Stimulated activated CD4-positive, alpha-beta T cell treated with anti-CD3 and anti-CD28 coated beads, Interleukin-2, amount 100 ng/mL, for 4 hours (primary cell): ENCODE measurements at places on chromosomes 16 and 17.

GRCh38 chr17:596287-596686 lies 118.4 kb downstream of the VPS53 start:
- DNase-seq, result no peak

DNA sequence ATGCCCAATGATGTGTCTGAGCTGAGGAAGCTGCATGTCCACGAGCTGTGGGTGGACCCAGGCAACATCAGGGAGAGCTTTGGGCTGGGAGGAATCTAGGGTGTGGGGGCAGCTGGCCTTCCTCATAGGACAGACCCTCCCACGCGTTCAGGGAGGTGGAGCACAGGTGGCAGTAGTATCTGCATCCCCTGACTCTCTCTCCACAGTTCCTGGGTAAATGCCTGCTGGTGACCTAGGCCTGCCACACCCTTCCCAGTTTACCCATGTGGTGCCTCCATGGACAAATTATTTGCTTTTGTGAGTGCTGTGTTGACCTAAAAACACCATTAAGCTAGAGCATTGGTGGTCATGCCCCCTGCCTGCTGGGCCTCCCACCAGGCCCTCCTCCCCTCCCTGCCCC lies 3.2 kb downstream of the HBM start:
- DNase-seq, result no peak

DNA sequence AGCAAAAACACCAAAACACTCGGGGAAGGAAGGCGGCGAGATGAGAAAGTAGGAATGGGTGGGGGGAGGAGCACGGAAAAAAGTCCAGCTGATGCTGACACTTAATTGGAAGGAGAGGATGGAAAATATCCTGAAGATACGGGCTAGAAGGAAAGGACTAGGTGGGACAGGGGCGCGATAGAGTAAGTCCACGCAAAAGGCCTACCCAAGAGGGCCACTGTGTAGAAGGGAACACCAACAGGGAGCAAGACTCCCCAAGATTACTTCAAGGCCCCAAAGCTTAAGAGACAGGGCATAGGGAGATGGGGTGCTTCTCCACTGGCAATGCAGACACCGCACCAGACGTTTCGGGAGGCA lies 736 bp downstream of the APPBP2 start:
- no peak for DNase-seq

DNA sequence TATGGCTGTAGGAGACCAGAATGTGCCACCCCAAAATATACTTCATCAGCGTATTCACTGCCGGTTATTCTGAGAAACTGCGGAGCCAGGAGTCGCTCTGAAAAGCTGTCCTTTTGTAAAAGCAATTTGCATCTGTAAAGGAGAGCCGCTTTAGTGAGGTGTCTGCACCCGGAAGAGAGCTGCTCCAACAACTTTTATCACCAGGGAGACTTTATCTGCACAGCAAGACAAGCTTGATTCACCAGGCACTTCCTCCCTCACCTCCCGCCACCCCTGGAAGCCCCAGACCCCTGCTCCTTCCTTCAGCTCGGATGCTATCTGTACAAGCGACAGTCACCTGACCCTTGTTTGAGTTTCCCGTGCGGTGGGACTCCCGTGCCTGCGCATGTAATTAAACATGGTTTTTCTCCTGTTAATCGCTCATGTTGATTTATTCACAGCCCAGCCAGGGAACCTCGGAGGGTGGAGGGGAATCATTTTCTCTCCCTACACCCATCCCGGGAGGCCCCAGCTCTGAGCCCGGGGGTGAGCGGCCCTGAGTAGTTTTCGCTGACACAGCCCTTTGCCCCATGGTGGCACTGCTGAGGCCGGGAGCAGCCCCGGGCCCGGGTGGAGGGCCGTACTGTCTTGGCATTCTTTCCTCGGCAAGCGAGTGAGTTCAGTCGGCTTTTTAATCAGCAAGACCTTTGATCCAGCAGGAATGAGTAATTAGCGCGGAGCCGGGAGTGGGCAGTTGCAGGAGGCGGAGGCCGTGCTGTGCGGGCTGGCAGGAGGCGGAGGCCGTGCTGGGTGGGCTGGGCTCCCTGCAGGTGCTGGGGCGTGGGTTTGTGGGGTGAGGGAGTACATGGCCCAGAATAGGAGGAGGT lies 222.7 kb upstream of the CIBAR2 start:
- DNase-seq, result no peak

DNA sequence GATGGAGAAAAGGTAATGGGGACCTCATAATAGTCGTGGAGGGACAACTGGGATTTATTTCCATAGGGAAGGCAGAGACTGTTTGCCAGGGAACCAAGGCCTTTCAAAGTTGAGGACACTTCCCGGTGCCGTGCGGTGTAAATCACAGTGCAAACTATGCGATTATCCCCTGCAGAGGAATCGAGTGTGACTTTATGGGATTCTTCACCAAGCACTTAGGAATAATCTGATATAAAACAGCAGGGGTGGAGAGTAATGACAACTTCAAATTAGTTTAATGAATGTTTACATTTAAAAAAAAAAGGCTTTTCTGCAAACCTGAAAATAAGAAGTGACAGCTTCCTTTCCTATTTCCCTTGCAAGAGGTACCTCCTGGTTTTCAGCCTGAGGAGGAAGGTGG lies 538.2 kb downstream of the MAF start:
- DNase-seq, result no peak

- no peak for DNase-seq
Measured at GRCh38 chr17:78853926-78854394, 13.3 kb upstream of the USP36 start.

- DNase-seq, result no peak
Measured at GRCh38 chr16:81530814-81531213, 86.2 kb downstream of the CMIP start.

DNA sequence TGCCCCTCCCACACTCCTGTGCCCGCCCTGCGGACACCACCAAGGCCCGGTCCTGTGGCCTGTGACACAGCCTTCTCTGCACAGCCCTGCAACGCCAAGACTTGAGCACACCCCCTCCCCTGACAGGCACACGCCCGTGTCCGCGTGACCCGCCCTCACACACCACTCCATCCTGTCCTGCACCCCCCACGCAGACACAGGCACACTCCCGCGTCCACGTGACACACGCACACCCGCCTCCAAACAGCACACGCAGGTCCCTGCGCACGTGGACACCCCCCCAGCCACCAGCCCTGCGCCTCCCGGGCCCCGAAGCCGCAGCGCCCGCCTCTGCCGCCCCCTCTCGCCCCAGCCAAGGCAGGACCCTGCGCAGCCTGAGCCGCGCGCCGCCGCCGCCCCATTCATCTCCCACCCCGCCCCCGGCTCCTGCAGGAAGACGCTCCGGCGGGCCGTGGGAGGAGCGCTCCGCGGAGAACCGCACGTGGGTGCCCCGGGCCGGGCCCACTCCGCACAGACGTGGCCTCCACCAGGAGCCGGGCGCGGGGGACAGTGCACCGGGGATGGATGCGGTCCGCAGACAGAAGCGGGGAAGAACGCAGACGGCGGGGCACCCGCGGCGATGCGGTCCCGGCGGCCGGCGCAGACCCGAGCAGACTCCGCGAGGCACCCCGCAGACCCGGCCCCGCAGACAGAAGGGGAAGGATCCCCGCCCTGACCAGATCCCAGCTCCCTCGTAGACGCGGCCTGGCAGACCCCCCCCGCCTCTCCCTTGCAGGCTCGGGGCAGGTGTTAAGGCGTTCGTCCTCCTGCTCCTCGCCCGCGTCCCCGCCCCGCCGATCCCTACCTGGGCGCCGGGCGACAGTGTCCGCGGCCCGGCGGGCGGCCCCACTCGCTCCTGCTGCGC lies 506 bp downstream of the CAMKK1 start:
- DNase-seq, result peak; percentile 80

- no peak for DNase-seq
Measured at GRCh38 chr16:3819746-3820724, 60.5 kb downstream of the CREBBP start.

DNA sequence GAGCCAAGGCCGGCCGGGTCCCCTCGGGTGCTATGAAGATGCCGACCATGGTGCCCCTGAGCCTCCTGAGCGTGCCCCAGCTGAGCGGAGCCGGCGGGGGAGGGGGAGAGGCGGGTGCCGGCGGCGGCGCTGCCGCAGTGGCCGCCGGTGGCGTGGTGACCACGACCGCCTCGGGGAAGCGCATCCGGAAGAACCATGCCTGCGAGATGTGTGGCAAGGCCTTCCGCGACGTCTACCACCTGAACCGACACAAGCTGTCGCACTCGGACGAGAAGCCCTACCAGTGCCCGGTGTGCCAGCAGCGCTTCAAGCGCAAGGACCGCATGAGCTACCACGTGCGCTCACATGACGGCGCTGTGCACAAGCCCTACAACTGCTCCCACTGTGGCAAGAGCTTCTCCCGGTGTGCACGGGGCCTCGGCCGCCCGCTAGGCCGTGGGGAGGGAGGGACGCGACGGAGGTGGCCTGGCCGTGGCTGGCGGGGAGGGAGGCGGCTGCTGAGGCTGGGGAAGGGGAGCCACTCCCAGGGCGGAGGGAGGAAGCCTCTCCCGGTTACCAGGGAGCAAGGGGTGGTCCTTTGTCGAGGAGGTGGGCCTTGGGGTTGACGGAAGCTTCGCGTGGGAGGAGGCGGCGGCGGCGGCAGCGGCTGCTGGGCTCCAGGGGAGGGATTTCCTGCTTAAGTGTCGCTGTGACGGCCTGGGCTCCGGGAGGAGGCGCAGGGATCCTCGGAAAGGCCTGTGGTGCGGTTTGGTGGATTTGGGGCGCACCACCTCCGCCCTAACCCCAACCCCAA lies 1.3 kb downstream of the MAZ start:
- DNase-seq, result peak; percentile 83

DNA sequence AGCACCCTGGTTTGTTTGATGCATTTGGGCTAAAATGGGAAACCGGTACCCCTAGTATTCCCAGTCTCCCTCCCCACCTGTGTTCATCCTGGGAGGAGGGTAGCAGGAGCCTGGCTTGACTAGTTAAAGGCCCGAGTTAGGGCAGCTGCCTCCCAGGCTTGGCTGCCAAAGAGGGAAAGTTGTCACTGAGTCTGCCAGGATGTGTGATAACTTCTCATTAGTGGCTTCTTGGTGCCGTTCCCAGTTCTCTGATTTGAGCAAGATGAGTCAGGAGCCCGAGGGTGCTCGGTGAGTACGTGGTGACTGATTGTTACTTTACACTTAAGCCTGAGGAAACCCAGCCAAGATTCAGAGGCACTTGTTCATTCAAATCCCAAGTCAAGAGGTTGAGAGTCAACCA lies 2.5 kb downstream of the KRT32 start:
- DNase-seq, result no peak

DNA sequence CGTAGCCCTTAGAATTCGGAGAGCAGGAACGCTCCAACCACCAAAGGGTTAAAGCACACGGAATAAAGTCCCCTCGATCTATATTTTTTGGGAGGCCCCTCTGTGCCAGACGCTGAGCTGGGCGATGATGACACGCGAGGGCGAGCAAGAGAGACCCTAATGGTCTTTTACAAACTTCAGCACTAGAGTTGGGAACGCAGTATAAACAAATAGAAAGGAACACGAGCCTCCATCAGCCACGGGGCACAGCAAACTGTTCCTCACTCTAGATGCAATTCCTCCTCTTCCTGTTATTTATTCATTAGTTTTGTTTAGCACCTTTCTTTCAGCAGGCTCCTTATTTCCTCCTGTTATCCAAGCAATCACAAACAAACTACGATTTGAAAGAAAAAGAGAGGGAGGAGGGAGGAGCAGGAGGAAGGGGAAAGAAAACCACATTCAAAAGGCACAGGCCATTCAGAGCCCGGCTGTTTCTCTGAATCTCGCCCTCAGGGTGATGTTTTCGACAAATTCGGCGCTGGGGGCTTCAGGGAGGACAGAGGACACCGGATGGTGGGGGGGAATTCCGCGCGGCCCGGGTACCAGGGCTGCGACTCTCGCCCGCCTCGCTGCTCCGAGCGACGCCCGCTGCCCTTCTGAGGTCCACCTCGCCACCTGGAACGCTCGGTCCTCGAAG lies 1.6 kb downstream of the TOX3 start:
- DNase-seq, result no peak

GRCh38 chr16:38941-39892 lies 14.2 kb downstream of the POLR3K start:
- peak; percentile 13 for DNase-seq

DNA sequence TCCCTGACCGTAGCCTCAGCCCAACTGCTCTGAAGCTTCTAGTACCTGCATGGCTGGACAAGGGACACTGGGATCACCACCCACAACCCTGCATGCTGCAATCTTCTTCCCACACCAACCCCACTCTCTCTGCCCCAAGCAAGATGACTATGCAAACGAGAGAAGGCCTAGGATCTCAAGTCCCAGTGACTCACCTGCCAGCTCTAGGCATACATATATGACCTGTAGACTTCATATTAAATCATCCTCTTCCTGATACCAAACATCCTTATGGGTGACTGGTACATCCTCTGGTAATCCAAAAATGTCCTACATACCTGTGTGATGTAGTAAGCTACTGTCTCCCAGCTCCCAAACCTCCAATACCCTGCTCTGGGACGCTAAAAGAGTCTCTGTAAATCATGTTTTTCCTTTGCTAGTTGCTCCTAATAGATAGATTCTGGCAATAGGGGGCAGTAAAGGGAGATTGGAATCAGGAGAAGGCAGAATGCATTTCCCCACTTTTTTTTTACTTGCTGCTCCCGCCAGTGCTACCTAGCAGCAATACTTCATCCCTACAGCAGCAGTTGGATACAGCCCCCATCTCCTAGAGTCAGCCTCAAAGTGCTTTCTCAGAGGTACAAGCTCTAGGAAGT lies 43.4 kb upstream of the SOX9 start:
- no peak for DNase-seq

GRCh38 chr16:27679899-27680298 lies 130.0 kb downstream of the KATNIP start:
- no peak for DNase-seq

DNA sequence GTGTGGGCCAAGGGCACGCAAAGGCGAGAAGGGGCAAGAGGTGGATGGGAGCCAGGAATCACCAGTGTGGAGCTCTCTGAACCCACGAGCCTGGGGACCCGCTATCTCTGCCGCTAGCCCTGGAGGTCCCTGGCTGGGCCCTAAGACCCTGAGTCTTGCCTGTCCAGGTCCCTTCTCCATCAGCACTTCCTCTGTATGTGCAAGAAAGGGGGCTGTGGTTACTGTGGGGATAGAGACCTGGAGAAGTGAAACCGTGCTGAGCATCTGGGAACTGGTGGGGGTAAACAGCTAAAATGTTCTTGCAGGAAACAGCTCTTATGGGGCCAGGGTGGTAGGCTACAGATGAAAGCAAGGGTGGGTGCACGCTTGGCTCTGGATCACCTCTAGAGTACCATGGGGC lies 3.1 kb downstream of the SPNS3 start:
- no peak for DNase-seq

GRCh38 chr16:74078511-74079231 lies 217.9 kb upstream of the PSMD7 start:
- no peak for DNase-seq

- DNase-seq, result no peak
Measured at GRCh38 chr16:3618769-3619141, 7.3 kb upstream of the SLX4 start.

DNA sequence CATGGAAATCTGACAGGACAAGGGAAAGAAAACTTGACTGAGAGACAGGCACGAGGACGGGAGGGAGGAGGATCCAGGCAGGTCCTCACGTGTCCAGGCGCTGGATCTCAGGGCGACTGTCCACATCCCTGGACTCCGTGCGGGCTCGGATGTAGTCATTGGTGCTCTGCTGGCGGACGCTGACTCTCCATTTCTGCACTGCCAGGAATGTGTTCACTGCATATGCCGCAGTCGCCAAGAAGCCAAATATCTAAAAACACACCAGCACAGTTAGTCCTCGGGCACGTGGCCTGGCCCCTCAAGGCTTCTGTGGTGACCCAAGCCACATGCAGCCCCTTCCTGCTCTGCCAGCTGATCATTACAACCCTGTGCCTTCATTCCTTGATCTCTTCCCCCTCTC lies 17.5 kb downstream of the CMTM3 start:
- DNase-seq, result no peak

GRCh38 chr17:6660101-6660500 lies 8.5 kb downstream of the C17orf100 start:
- no peak for DNase-seq

GRCh38 chr16:68873635-68874471 lies 30.5 kb downstream of the TANGO6 start:
- DNase-seq, result no peak
